ENCODE measurements at places on chromosomes 2 and 18.

DNA sequence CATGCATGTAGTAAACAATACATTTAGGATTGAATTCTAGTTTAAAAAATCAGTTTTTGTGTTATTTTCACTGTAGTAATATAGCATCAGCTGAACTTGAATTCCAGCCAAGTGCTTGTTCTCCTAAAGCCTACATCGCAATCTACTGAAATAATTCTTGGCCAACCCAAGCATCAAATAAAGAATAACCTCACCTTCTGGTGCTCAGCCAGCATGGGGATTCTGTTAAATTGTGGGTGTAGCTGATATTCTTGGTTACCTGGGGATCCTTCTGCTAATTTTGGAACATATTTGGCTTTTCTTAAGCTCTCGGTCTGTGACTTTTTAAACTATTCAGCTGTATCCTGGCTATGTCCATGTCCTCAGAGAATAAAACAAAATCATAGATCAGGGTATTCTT, 248.8 kb downstream of the NRXN1 start:
- DNase-seq = no peak

DNA sequence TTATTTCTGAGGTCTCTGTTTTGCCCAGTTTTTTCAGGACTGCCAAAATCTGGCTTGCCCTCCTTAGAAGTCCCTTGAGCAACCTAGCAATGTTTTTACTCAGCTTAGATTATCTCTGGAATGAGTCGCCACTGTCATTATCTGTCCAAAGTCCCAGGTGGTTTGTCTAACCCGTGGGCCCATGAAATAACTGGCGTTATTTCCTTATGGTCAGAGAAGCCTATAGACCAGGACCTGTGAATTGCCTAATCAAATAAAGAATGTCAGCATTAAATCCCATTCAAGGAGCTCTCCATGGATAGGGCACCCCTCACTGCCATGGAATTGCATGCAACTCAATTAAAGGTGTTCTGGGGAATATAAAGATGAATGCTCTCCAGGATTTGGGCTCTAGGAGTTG, 373.9 kb downstream of the SETBP1 start:
- DNase-seq = no peak

DNA sequence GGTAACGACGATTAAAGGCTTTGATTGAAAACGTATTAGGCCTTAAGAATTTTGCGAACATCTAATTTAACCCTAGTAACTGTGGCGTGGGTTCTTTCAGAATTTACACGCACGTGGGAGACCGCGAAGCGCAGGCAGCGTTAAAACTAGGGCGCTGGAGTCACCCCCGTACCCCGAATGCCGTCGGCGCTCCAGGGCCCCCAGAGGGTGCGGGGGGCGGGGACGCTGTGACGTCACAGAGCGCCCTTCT, 673 bp upstream of the SMCHD1 start:
- DNase-seq = peak; percentile 78

DNA sequence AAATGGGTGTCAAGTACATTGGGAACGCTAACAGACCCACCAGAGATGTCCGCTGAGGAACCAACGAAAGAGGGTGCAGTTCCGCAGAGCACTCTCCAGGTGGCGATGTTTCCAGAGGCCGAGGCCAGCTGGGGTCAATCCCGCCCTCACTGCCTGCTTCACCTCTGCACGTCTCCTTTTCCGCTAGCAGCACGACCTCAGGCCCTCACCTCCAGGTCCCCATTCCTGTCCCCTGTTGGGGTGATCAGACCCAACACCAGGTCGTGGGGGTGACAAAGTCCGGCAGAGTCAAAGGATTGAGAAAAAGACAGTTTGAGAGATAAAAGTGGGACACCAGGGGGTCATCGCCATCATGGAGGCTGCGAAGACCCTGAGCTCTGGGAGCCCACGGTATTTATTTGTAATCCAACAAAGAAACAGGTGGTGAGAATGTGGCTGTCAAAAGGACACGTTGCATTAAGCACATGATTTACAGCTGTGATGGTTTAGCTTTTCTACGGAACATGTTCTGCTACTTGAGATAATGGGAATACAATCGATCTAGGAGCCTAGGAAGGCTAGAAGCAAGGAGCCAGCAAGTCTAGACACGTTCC, 27.3 kb downstream of the ZAP70 start:
- DNase-seq = peak; percentile 99

DNA sequence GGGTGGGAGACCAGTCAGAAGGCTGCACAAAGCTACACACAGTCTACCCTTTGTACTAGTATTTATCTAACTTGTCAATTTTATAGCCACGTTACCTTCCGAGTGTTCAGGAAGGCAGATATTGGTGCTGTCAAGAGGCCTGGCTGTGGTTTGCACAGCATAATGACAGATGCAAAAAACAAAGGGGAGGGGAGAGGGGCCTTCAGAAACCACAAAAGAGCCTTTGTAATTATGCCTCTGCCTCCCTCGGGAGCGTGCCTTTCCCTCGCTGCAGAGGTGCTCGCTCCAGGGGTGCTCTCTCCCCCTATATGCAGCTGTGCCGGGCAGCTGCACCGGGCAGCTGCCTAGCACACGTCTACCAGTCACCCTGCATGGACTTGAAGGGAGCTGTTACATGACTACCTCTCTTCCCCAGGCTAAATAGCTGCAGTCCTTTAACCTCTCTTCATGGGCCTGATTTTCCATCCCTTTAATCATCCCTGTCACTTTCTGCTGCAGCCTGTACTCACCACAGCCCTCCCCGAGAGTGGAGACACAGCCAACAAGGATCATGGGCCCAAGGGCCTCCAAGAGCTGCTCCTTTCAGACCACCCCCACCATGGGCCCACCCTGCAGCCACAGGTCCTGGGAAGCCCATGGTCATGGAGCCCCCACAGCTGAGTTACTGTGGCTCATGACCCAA, 168.4 kb upstream of the PKDCC start:
- DNase-seq = peak; percentile 89

- peak; percentile 80 for DNase-seq
These were observed 60.5 kb upstream of the POMC start for GRCh38 chr2:25228848-25229278.

DNA sequence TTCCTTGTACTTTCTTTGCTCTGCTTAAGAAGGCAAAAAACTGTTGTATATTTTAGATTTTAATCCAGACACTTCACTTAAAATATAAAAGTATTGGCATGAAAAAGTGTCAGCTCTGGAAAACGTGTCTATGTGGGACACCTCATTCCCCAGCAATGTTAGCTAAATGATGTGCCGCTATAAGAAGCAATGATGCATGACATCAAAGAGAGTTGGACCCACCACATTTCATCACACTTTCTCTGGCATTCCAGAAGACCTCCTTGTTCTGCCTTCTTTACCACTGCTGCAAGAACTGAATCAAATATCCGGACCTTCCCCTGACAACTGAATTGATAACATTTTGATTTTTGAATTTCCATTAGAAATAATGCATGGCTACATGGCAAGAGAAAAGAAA, 242.4 kb upstream of the TANK start:
- DNase-seq = no peak

GRCh38 chr2:191178806-191179514, 28.2 kb upstream of the STAT4 start:
- DNase-seq = no peak

- DNase-seq = no peak
These were observed 123.3 kb downstream of the PXDN start for GRCh38 chr2:1621041-1621440.

DNA sequence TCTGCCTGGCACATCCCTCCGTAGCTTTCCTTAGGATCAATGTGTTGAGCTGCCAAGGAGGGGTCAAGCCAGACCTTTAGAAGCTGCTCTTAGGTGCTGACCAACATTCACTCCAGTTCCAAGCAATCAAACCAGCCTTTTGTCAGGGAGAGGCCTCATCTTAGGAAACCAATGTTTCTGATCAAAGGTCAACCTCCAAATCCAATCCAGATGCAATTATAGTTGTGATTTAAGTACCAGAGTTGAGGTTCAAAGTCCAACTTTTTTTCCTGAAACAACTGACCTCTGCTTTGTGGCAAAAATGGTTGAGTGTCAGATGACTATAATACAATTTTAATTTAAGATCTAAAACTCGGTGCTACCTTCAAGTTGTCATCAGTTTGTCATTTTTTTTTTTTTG, 303.4 kb downstream of the ALK start:
- DNase-seq = no peak

- no peak for DNase-seq
These were observed 244.2 kb upstream of the BOD1L2 start for GRCh38 chr18:56902653-56903052.

DNA sequence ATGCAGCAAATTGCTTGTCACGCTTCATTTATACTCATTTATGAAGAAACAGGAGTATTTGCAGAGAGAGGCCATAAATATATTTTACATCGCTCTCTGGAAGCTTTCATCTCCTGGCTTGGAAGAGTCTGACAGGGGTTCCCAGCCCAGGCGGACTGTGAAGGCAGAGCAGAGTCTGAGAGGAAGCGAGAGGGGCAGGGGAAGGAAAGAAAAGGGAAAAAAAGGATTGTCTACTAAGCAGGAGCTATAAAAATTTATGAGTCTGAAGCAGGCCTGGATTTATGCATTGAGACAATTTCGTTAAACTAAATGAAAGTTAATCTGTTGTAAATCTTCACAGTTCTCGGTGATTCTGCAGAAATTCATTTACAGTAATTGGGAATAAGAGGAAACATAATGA, 143.9 kb upstream of the GYPC start:
- DNase-seq = no peak

DNA sequence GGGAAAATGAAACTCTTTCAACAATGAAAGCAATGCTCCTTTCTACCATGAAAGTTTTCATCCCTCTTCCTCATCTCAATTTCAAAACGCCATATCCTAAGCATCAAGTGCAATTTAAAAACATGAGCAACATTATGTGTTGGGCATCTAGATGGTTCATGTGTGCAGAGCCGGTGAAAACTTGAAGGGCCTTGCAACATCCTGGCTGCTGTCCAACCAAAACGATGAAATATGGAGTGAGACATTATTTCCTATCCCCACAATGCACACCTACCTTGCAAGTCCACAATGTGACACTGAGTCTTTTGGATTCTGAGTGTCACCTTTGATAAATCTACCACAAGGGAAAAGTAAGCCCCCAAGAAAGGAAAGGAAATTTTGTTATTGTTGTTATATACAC, 110.0 kb downstream of the NCKAP5 start:
- no peak for DNase-seq

DNA sequence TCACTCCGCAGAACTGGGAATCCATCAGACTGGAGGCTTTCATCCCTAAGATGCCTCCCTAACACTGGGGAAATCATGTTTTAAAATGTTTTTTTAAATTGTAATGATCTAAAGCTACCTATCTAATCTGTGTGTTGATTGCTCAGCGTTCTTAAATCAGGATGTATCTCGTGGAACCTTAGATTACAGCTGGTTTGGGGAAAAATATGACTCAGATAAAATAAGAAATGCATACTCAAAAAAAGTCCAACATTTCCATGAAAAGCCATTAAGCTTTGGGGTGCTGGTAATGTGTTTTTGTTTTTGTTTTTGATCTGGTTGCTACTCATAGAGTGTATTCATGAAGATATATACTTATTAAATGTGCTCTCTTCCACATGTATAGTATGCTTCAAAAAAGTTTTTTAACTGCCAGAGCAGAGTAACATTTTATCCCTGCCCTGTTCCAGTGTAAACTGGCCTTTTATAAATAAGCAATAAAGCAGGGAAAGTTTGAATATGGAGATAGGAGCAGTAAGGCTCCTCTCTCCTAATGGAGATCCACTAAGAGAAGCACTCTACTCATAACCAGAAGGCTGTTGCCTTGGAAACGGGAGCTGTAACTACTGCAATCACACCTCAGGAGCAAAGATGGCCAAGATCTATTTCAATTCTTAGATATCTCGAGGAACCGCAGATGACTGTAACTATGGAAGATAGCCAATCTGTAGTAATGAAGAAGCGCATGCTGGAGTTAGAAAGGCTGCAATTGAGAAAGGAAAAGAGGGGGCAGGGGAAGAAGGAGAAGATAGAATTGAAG, 41.6 kb downstream of the ANKRD44 start:
- DNase-seq = peak; percentile 3

DNA sequence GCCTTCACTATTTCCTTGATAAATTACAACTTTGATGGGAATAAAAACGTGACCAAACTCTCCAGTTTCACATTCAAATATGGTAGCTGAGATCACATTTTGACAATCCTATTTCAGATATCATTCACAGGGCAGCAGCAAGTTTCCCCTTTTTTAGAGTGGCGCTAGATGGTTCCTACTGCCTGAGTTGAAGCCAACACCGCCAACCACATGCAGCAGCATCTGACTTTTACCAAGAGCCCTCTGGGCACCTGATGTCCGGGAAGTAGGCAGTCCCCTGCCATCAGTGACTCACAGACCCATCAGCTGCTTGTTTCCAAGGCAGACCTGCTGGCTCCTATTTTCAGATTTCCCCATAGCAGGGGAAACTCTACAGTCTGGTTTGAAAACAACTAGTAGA, 4.0 kb upstream of the MREG start:
- DNase-seq = no peak

- no peak for DNase-seq
These were observed 410.0 kb upstream of the TNP1 start for GRCh38 chr2:217269701-217270484.

GRCh38 chr2:198315791-198316630, 511.6 kb downstream of the PLCL1 start:
- DNase-seq = no peak

Measured in NCI-H1417 (cell line).